ENCODE measurements at places on chromosomes 13 and 19. TPM values are rescaled to one million over a fixed set of nuclear protein-coding genes. Genes with fewer than 3 reads are reported as not detected.

The GNG8 gene
- total RNA-seq, result not detected

The MYO1F gene
- total RNA-seq, result 1.6 TPM

The ATXN8OS gene
- total RNA-seq, result 2.2 TPM

The IL27RA gene
- 5.6 TPM for total RNA-seq

The ZNF415 gene
- 32.2 TPM for total RNA-seq

The PSPN gene
- 3.1 TPM for total RNA-seq

Data from parietal lobe (tissue), 2 donors.